ENCODE measurements at places on chromosomes 16 and 17.

GRCh38 chr16:30526137-30526822 is at the start of gene ZNF768:
ZNF768 (minus strand) TSS chr16:30526566; CDS start chr16:30526413, 153 bp downstream.
- peaks cover 5% of the 10 kb centered on the region for H3K4me1 ChIP-seq
- H3K4me3 ChIP-seq = peak within 1 kb of the TSS; percentile 84
- H3K27me3 ChIP-seq = no peaks in the 10 kb centered on the region
- H3K36me3 ChIP-seq = no peaks in the 10 kb centered on the region
- no peak for DNase-seq

GRCh38 chr17:75645501-75645888 is 12.3 kb downstream of the SMIM5 start:
- DNase-seq = peak; percentile 56
- no peaks in the 10 kb centered on the region for H3K27me3 ChIP-seq
- H3K4me1 ChIP-seq = peaks cover 8% of the 10 kb centered on the region
- peaks cover 3% of the 10 kb centered on the region for H3K36me3 ChIP-seq
- H3K4me3 ChIP-seq = no peak overlapping the region

DNA sequence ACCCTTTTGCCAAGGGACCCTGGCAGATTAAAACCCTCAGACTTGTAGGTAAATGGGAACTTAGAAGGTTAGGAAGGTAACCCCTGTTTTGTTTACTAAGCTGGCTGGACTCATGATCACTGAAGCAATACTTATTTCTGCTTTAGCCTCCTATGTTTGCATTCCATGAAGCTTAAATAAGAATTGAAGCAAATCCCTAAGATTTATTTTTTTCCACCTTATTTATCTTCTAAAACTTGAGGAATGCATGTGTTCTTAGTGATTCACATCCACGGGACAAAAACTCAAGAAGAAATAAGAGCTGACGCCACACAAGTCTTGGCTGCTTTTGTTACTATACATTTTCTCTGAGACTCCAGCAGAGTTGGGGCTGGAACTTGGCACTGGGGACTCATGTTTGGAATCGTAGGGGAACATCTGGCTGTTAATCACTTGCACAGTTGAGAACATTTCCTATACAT is 35.5 kb downstream of the CLUAP1 start:
- peak; percentile 57 for DNase-seq
- no peak overlapping the region for H3K4me3 ChIP-seq
- no peaks in the 10 kb centered on the region for H3K27me3 ChIP-seq
- peaks cover 13% of the 10 kb centered on the region for H3K36me3 ChIP-seq
- peak overlapping the region; percentile 50 for H3K27ac ChIP-seq

GRCh38 chr16:120756-121155 is 17.7 kb downstream of the NPRL3 start:
- H3K4me1 ChIP-seq = no peaks in the 10 kb centered on the region
- H3K27me3 ChIP-seq = no peaks in the 10 kb centered on the region
- H3K36me3 ChIP-seq = peaks cover 7% of the 10 kb centered on the region
- H3K27ac ChIP-seq = no peak overlapping the region
